ENCODE measurements at places on chromosomes 11 and 22. TPM values are rescaled to one million over a fixed set of nuclear protein-coding genes. Genes with fewer than 3 reads are reported as not detected.

Gene CD3G
- total RNA-seq: not detected

Gene RFPL1
- not detected for total RNA-seq

Gene TEX12
- total RNA-seq: not detected

Gene WNT7B
- 0.28 TPM for total RNA-seq

Gene C11orf65
- 1.5 TPM for total RNA-seq

Gene PKDREJ
- total RNA-seq: not detected

Gene SCN3B
- 3.3 TPM for total RNA-seq

Gene RAPSN
- 0.51 TPM for total RNA-seq

Gene SPINDOC
- 21.4 TPM for total RNA-seq

Gene FAM168A
- 13.8 TPM for total RNA-seq

Gene NECTIN1
- 59.2 TPM for total RNA-seq

Gene MOGAT2
- total RNA-seq: not detected

Gene FGF3
- total RNA-seq: not detected

Gene UCP2
- total RNA-seq: not detected

Gene OSBP2
- 276 TPM for total RNA-seq

Gene ACRV1
- total RNA-seq: not detected

Gene GRAP2
- 0.12 TPM for total RNA-seq

Gene TTC36
- total RNA-seq: 0.52 TPM

Gene RCOR2
- not detected for total RNA-seq

Gene NLRP10
- total RNA-seq: 1.3 TPM

Gene PDGFB
- 0.37 TPM for total RNA-seq

Gene YAP1
- 158 TPM for total RNA-seq

Gene DEFB131B
- not detected for total RNA-seq

Gene C11orf91
- 2.8 TPM for total RNA-seq

Gene CSRP3
- not detected for total RNA-seq

Gene LIN7C
- 47.7 TPM for total RNA-seq

Gene SLC25A45
- 3.9 TPM for total RNA-seq

Gene OR8D4
- total RNA-seq: not detected

Gene PANX2
- 2.7 TPM for total RNA-seq

Gene OR52I2
- not detected for total RNA-seq

Gene CYB5R2
- 1.2 TPM for total RNA-seq

Gene ALX4
- not detected for total RNA-seq

Gene GAS2L1
- 15.3 TPM for total RNA-seq

Gene HOATZ
- not detected for total RNA-seq

Gene OR2AG2
- 0.37 TPM for total RNA-seq

Gene ESRRA
- 52.0 TPM for total RNA-seq

Gene KRTAP5-10
- total RNA-seq: not detected

Gene PACS1
- total RNA-seq: 32.2 TPM

Gene ENTHD1
- total RNA-seq: not detected

Gene OR52K1
- not detected for total RNA-seq

Gene IFITM5
- not detected for total RNA-seq

Gene VSIG2
- not detected for total RNA-seq

Gene LRRC4C
- not detected for total RNA-seq

Gene TPBGL
- not detected for total RNA-seq

Gene PRR14L
- 55.0 TPM for total RNA-seq
